Activated T-cell treated with anti-CD3 and anti-CD28 coated beads for 24 hours (primary cell): ENCODE measurements at places on chromosomes 1 and 21.

DNA sequence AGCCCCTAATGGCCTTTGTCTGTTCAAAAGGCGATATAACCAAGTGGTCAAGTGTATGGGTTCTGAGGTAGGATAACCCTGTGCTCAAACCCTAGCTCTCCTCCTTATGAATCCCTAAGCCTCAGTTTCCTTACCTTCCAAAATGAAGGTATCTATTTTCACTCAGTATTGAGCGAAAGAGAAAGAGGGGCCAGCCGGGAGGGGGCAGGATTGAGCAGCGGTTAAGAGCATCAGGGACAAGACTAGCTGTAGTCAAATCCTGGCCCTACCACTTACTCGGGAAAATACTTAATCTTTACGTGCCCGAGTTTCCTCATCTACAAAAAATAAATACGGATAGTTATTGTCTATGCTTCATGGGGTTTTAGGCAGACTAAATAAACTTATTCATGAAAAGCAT, 25.7 kb downstream of the LY9 start:
- no peak for DNase-seq

DNA sequence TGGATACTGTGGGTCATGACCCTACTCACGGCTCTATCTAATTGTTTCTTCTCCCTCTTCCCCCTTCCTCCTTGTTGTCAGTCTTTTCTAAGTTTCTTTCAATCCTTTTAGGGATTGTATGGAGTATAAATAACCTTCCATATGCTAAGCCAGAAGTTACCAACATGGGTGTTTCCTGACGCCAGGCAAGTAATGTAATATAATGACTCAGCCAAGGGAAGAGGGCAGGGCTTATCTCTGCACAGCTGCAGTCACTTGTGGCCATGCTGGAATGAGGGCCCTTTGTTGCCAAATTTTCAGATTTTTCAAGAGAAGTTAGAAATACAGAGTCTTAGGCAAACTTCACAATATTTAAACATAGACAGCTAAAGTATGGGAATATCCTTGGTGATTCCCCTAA, 194.6 kb downstream of the ST6GALNAC3 start:
- DNase-seq, result no peak

- DNase-seq, result no peak
These were observed 4.1 kb upstream of the POFUT2 start for GRCh38 chr21:45291613-45292398.

DNA sequence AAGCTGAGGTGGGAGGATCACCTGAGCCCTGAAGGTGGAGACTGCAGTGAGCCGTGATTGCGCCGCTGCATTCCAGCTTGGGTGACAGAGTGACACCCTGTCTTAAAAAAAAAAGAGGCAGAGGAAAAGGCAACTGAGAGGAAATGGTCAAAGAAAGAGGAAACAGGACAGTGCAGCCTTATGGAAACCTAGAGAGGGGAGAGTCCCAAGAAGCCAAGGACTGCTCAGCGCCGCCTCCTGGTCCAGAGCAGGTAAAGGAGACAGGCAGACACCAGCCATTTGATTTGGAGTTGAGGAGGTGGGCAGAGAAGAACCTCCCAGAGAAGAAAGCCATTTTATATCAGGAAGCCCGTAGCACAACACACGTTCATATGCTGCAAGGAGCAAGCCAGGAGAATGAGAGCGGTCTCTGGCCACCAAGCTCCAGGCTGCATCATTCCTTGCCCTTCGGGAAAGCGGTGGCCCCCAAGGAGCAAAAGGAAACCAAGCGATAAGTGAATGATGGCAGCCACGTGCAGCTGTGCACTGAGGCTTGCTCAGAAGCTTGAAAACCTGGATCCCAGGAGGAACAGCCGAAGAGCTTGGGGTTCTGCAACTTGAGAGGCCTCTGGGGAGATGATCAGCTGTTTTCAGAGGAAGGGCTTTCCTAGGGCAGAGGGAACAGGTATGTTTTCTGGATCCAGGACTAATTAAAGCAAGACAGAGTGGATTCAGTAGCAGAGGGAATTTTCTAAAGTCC, 33.7 kb downstream of the LRRC42 start:
- DNase-seq, result no peak

GRCh38 chr1:7348580-7348979, 422.5 kb upstream of the VAMP3 start:
- no peak for DNase-seq

DNA sequence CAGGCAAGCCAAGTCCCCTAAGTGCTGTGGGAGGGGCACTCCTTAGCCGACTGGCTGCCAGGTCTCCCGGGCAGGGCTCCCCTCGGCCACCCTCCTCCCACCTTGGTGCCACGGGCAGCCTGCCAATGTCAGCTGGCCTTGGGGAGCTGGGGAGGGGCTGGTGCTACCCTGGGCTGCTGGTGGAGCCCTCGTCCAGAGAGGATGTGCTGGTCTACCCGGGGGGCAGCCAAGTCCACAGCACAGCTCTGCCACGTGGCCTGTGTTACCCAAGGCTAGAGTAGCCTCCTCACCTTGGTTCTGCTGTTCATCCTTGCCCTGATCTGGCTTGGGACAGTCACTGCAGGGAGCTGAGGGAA, 42.9 kb downstream of the CRYAA start:
- no peak for DNase-seq

DNA sequence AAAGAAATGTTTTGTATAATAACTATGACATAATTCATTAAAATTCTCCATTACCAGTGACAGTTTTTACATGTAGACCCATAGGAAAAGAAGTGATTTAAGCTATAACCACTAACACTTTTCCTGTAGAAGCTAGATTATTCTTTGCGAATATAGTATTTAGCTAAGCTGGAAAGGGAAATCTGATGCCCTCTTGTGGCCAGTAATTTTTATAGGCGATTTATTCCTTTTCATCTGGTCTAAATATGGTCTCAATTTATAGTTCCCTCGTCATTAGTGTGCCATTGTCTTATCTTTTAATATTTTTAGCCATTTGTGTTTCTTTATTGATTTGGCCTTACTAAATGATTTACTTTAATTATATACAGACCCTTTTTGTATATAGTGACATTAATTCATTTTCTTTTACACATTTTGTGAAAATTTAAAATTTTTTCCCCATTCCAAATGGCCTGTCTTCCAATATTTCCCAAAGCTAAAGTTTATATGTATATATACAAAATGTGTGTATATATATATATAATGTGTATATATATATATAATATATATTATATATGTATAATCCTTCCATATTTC, 26.7 kb downstream of the BTG3 start:
- no peak for DNase-seq

DNA sequence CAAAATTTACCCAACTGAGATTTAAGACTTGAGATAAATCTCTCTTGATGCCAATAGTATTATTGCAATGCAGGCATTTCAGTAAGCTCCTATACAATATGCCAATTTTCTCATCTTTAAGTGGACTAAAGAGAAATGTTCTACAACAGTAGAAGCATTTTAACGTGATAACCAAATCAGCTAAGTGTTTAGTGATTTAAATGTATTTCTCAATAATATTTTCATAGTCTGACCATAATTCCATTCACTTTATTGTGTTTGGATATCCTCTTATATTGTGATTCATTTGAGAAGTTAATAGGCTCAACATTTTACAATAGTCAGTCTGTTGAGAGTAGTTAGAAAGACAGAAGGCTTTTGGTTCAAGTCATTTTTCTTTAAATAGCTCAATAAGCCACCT, 44.6 kb upstream of the DR1 start:
- no peak for DNase-seq
